Kasumi-1 (cell line): ENCODE measurements at places on chromosomes 16 and 17.

DNA sequence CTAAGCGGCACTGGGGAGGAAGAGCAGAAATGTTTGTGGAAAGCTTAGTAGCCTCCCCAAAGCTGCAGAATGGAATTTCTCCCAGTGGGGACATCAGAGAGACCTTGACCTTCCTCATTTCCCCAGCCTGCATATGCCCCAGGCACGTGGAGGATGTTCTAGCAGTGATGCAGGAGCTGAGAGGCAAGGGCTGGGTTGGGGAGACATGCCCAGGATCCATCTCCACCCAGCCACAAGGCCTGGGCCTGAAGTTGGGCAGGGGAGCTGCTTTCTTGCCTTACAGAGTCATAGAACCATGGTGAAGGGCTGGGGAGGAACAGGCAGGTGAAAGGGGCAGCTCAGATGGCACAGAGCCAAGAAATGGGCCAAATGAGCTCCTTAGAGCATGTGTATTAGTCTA is 104.0 kb downstream of the TMEM132E start:
- no peak for DNase-seq

GRCh38 chr17:43217614-43218087 is 6.0 kb downstream of the TMEM106A start:
- no peak for DNase-seq

DNA sequence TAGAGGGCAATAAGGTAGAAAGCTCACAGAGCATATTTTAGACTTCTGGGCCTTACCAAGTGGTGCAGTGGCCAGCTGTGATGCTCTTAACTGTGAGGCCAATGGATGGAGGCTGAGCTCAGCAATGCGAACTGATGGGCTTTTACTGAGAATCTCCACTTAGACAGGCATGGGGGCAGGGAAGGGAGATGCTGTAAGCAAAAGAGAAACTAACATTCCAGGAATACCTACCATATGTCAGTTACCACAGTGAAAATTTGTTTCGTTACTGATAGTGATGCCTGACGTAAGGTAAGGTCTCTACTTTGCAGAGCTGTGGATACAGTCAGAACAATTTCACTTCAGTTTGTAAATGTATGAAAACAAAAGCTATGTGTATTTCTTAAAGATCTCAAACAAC is 250.6 kb upstream of the ZFHX3 start:
- no peak for DNase-seq

GRCh38 chr16:84985079-84986065 is 26.0 kb downstream of the ZDHHC7 start:
- DNase-seq, result no peak
